ENCODE measurements at places on chromosomes 5 and 9. TPM values are rescaled to one million over a fixed set of nuclear protein-coding genes. Genes with fewer than 3 reads are reported as not detected.

Gene CFAP90
- total RNA-seq, result 0.16 TPM

DNA sequence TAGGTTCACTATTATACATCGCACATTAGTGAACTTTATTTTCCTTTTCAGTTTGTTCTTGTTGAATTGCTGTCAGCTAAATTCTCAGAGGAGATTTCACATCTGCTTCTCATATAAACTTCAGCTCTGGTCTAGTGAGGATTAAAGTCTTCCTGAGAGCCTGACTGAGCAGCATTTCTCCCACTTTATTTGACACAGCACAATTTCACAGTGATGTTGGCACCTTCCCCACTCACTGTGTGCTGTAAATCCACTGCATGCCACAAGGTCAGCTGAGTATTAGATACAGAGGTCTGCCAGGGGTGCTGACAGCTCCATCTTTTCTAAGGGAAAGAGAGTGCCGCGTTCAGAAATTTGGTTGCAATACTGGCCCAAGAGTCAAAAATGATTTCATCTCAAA is 567.4 kb downstream of the PRR16 start:
- DNase-seq, result peak; percentile 19

Gene GRM6
- not detected for total RNA-seq

Gene IFNA13
- total RNA-seq, result not detected

- DNase-seq, result no peak
Measured at GRCh38 chr5:17837757-17838156, 203.5 kb downstream of the TAF11L14 start.

- no peak for DNase-seq
Measured at GRCh38 chr9:97666907-97667686, 30.0 kb downstream of the XPA start.

DNA sequence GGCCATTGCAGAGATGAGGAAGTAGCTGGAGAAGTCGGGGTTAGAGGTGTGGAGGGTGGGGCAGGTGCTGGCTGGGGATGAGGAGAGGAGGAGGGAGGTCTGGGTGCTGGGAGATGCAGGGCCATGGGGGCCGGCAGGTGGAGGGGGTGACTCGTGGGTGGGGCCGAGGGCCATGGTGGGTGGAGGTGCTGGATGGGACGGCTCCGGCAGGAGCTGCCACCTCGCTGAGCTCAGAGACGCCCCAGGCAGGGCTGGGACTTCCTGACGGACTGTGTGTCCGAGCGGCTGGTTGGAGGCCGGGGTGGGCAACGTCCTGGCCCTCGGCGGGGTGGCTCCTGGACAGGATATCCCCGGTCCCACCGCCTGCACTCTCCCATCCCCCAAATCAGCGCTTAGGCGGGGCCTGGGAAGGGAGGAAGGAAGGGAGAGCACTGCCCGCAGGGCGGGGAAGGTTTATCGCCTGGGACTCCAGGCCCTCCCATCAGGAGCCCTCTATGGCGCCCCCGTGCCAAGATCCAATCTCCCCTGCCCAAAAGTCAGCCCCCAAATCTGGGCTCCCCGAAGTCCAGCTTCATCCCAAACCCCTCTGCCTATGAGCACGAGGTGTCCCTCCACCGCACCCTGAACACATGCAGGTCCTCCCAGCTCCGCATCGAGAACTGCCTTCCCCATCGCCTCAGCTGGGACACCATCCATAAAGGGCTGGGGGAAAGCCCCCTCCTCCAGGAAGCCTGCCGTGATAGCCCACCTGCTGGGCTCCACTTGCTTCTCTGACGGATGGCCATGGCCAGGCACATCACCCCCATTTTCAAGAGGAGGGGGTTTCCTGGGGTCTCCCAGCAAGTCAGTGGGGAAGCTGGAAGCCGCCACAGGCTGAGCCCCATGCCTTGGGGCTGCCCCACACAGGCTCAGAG is 58.3 kb upstream of the NOTCH1 start:
- peak; percentile 77 for DNase-seq

Gene CIZ1
- 68.5 TPM for total RNA-seq

GRCh38 chr9:70987986-70988385 is 133.4 kb downstream of the TRPM3 start:
- DNase-seq, result no peak

Gene PPP2R2B
- 0.74 TPM for total RNA-seq

Gene JMY
- total RNA-seq, result 6.7 TPM

Gene PRUNE2
- 33.1 TPM for total RNA-seq

GRCh38 chr9:107874591-107875369 is 385.2 kb upstream of the KLF4 start:
- no peak for DNase-seq

DNA sequence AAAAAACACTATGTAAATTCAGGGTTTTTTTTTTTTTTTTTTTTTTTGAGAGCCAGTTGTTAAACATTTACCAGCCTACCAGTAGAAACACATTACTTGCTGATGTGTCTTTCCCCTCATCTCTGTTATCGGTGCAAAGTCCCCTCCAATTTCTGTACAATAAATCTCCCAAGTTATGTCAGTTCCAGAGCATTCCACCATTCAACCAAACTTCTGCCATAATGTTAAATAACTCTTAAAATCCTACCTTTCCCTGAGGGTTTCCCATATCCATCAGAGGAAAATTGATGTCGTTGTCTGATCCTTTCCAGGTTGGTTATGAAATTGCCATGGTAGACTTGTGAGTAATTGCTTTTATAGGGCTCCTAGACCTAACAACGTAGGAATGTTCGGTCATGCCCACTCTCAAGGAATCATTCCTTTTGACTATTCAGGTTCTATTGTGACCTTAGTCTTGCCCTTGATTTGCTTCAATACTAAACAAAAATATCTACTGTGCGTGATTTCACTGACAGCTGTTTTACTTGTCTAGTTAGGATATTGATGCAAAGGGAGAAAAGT is 5.6 kb upstream of the PPP2R2B start:
- no peak for DNase-seq

DNA sequence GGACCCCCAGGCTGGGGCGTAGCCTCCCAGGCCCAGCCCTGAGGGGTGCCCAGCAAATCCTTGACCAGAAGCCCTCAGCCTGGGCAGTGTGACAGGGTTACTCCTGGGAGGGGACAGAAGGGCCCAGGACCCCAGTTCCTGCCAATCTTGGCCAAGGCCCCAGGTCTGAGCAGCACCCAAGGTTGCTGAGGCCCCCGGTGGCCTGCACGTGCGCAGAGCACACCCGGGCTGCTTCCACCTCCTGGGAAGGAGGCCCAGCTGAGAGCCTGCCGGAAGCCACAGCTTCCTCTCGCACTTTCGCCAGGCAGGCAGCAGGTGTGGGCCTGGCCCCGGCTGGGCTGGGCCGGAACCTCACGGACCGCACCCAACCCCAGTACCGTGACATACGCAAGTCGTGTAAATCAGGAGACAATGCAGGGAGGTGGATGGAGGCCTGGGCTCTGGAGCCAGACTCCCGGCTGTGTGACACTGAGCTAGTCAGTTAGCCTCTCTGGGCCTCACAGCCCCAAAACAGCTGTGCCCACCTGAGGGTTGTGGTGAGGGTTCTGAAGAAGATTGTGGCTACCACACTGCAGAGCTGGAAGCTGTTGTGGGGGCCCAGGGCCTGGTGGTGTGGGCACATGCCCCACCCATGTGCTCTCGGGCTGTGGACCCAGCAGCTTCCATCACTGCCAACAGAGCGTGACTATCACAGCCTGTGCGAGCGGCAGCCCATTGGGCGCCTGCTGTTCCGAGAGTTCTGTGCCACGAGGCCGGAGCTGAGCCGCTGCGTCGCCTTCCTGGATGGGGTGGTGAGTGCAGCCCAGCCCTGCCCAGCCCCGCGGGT is 5.1 kb downstream of the GRK6 start:
- DNase-seq, result no peak

Data from left cardiac atrium (tissue), 4 donors.